ENCODE measurements at places on chromosomes 1 and 21.

- DNase-seq: no peak
These were observed 48.7 kb upstream of the PCP4 start for GRCh38 chr21:39818557-39818956.

GRCh38 chr21:26555540-26556146 is 17.4 kb downstream of the CYYR1 start:
- DNase-seq: no peak

DNA sequence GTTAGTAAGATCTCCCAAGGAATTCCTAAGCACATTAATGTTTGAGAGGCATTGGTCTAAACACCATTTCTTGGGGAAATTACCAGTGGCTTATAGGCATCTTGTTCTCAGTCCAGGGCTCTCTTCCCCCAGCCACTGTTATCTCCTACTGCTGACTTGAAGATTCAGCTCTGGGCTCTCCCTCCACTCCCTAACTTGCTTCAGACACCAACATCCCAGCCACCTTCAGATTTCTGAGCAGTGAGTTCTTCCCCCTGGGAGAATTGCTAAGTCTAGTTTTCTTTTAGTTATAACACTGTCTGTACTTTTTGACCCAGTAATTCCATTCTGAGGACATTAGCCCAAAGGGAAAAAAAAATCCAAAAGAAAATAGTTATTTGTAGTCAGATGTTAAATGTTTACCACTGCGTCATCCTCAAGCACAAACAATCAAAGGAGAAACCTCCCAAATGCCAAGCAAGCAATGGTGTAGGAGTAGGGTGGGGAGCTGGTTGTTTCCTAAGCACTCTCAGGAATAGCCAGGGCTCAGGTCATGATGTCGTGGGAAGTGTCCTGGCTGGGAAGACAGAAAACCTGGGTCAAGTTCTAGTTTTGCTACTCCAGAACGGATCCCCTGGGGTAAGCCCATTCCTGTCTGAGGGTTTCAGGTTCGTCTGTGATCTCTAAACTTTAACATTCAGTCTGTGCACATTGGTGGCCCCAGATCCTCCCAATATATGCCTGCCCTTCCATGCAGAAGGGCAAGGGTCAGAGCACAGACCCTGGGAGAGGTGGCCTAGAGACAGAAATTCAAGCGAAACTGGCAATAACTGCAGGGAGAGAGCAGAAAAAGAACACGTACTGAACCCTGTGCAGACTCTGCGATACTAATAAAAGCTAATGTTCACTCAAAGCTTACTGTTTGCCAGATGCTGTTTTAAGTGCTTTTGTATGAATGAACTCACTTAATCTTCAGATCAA is 191.1 kb upstream of the FGGY start:
- no peak for DNase-seq

GRCh38 chr1:181987334-181987895 is 74.1 kb downstream of the ZNF648 start:
- DNase-seq: no peak

DNA sequence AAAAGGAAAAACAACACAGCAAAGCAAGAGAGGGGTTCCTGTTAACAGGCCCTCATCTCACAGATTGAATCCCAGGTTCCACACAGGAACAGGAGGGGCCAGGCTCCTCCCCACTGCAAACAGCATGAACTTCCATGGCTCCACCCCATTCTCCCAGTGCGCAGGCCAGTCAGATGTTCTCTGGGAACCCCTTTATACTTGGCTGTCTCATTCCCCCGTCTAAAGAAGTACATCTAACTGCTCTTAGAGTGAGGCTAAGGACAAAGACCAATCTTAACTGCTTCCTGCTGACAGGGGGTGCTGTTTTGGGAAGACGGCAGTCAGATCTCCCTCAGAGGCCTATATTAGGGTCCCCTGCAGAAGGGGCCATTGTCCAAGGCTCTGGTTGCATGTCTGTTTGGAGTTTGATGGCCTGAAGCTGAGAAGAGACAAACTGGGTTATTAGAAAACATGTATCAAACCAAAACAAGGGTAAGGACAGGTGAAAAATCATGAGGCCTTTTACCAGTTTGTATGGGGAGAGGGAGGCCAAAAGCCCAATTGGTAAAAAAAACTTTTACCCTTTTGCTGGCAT is 10.5 kb upstream of the NASP start:
- no peak for DNase-seq

- DNase-seq: no peak
These were observed 34.6 kb downstream of the EIF2D start for GRCh38 chr1:206577626-206578025.

DNA sequence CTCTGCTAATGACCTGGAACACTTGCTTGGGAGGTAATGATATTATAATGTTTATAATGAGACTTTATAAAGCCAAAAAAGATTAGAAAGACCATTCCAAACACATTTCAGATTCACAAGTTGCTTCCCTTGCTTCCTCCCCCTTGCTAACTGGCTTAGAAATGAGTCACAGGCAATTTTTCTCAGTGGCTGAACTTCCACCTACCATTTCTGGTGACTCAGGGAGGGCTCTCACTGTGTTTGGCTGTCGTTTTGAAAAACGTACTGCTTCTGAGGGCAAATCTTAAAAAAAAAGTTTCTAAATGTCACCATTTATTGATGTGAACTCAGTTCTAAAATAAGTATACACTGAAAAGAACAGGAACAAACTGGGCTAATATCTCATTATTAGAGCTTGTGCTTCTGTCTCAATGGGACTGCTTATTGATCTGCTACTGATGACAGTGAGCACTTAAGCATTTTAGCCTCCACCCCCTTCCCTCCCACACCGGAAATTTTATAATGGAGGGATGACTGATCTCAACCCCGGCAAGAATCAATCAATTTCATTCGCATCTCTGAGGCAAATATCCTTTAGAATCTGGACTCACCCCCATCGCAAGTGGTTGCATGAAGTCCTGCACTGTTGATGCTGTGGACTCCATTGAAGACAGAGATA is 278.3 kb downstream of the KCTD3 start:
- no peak for DNase-seq

DNA sequence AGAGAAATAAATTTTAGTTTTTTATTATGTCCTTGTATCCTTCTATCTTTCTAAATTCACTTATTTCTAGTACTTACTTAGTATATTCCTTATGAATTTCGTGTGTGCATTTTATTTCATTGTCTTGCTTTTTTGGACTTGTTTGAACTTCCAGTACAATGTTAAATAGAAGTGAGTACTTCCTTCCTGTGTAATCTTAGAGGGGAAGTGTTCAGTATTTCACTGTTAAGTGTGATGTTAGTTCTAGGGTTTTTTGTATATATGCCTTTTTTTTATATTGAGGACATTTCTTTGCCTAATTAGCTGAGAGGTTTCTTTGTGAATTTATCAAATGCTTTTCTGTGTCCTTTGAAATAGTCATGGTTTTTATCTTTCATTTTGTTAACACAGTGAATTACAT is 10.7 kb downstream of the LYPLAL1 start:
- no peak for DNase-seq

GRCh38 chr1:42779725-42780124 is 5.1 kb upstream of the TMEM269 start:
- no peak for DNase-seq

DNA sequence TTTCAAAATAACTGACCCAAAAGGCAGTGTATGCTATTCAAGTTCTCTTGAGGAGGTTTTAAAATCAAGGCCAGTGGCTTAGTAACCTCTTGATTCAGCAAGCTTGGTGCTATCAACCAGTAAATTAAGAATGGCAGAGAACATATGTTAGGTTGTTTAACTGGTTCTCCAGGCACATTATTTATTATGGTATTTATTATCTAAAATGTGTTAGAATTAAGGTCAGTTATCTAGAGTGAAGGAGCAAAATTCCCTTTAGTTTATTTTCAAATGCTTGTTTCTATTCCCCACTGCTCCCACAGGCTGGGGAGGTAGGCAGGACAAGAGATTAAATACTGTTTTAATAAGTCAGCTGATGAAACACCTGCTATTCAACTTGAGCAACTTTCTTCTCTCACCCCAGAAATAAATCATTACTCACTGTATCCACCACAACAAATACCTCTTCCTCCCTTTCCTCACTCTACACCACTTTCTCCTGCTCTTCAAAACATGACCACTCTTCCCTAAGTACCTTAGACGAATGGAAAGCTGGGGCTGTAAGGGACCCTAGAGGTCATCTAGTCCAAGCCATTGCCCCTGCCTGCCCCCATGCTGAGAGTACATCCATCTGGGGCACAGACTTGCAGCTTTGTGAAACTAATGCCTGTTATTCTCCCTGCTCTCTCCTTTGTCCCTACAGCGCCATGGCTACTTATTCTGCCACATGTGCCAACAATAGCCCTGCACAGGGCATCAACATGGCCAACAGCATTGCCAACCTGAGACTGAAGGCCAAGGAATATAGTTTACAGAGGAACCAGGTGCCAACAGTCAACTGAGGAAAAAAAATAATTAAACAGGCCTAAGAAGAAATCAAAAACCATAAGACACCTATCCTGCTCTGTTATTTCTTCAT is 71.7 kb downstream of the PRRX1 start:
- DNase-seq: no peak

DNA sequence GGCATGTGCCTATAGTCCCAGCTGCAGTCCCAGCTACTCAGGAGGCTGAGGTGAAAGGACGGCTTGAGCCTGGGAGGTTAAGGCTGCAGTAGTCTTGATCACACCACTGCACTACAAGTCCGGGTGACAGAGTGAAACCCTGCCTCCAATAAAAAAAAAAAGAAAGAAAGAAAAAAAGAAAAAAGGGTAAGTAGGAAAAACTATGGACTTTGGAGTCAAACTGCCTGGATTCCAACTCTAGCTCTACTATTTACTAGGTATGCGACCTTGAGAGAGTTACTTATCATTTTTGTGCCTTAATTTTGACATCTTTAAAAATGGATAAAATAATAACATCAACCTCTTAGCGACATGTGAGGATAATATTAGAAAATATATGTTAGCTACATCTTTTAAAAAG is 150.8 kb downstream of the SLC45A1 start:
- no peak for DNase-seq

DNA sequence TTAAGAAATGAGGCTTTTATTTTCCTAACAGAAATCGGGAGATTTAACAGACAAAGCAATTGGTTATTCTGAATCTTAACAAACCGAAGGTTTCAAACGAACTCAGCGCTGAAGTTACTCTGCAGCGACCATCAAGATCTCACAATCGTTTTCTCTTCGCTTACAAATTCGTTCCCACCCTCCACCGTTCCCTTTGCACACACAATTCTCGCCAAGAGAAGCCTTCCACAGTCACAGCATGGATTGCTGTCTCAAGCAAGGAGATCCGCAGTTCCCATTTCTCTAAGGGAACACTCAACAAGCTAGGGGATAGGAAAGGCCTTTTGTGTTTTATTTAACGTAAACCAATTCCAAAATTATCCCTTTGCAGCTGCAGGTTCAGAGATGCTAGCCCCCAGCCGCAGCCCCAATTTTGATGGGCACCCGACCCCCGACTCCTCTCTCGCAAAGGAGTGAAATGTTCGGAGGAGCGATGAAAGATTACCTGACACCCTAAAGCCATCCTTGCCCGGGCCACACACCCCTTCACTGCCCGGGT is 755 bp downstream of the FBXO42 start:
- DNase-seq: no peak

DNA sequence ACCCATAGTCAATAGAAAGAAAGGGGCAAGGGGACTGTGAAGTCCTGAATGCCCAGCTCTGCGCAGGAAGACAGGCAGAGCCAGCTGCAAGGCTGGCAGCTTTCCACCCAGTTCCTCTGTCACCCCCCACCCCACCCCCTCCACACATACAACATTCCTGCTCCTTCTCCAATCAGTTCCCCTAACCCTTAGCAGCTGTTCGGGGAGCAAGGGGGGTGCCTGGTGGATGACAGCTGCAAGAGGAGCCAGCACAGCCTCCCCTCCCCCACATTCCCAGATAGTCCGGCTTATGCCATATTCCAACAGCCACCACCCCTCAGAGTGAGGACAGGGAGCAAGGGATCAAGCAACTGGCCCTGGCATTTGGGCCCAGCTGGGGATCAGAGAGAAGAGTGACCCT is 9.7 kb downstream of the ARHGEF2 start:
- DNase-seq: no peak

DNA sequence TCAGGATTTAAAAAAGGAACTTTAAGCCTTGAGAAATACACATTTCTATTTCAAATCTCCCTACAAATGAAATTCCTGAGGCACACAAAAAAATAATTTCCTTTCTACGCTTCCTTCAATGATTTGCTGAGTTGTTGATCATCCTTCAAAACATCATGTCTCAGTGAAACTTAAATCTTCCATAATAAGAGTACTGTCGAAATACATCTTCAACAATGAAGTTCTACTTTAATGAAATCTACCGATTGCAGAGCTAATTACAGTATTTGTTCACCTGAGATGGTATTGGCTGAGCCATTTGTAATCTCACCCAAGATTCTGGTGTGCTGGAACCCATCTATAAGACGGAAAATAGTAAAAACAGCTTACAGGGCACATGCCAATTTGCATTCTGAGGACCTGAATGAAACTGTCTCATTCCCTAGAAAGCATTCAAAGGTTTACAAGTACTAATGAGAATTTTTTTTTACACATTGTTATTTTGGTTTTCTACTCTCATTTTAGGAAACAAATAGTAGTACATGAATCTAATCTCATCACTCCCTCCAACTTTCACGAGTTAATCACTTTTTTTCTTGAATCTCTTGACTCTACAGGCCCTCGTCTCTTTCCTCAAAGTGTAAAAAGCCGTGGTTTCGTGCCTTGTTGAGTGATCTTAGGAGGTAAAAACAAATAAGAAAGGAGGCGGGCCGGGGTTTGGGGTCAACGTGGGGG is 1.1 kb downstream of the CHML start:
- DNase-seq: no peak
